ENCODE measurements at places on chromosomes 11 and 22. TPM values are rescaled to one million over a fixed set of nuclear protein-coding genes. Genes with fewer than 3 reads are reported as not detected.

The GAL gene
- total RNA-seq: 5.3 TPM

The GLYATL1 gene
- total RNA-seq: 0.79 TPM

- DNase-seq: no peak
These were observed 159.6 kb downstream of the TBC1D22A start for GRCh38 chr22:46922037-46922436.

- DNase-seq: no peak
These were observed 210.7 kb downstream of the METTL15 start for GRCh38 chr11:28318871-28319270.
